Bladder microvascular endothelial cell (primary cell): ENCODE measurements at places on chromosomes 1 and 21. TPM values are rescaled to one million over a fixed set of nuclear protein-coding genes. Genes with fewer than 3 reads are reported as not detected.

The HOOK1 gene
- total RNA-seq = 0.19 TPM in 1 of 2 replicates, not detected in the other

The RGS8 gene
- under 0.01 TPM in 1 of 2 replicates, not detected in the other for total RNA-seq

The C1orf105 gene
- total RNA-seq = not detected in 2 replicates

The TGFB2 gene
- 0.97 and 82.6 TPM in 2 replicates for total RNA-seq

The PDC gene
- not detected in 2 replicates for total RNA-seq
